Right forelimb (tissue), 1 donor: ENCODE measurements at places on chromosomes 3 and 15.

DNA sequence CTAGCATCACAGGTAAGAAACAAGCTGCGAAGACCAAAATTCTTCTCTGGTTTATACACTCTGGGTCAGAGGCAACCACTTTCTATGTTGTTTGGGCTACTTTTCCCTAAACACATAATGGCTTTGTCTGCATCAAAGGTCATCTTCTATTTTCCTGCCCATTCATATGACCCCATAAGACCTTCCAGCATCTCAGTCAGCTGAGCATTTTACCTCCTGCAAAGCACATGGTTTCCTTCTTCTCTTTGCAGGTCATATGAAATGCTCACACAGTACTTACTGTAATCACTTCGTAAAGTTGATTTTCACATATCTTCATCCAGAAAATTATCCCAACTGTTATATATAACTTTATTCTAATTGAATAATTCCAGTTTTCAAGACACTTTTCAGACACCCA lies 34.8 kb downstream of the LIPC start:
- no peak for DNase-seq

- no peak for DNase-seq
Observed at GRCh38 chr3:102036017-102036416, 186.7 kb downstream of the NFKBIZ start.

DNA sequence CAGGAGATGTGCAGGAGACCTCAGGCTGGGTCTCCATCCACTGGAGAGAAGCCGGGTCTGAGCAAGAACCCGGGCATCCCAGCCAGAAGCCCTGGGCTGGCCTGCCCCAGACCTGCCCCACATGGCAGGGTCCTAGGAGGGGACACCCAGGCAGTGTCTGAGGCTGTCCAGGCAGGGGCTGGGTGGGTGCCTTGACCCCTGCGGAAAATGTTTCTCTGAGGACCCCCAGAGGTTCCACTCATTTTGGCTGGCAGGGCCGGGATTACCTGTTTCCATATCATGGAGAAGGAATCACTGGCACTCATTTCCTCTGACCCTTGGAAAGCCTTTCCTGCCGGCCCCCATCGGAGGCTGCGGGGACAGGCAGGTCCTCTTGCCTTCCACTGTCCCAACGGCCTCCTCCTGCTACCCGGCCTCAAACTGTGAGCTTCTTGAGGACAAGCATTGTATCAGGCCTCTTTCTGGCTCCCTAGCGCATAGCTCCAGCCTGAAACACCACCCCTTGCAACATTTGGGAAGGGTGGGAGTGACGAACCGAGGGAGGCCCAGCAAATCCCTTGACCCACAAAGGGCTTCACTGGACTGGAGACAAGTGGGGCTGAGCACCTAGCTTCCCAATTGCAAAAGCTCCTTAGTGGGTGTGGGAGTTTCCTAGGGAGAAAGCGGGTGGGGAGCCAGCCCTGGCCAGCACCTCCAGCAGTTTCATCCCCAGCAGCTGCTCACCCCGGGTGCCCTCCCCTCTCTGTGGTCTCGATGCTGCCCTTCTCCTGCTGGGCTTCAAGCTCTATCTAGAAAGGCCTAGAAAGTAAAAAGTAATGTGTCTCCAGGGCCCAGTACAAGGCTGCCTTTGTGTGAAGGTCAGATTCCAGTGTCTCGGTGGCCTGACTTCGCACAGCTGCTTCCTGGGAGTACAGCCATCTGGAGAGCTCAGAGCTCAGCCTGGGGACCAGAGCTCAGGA lies 29.7 kb downstream of the ACSBG1 start:
- DNase-seq, result no peak

- no peak for DNase-seq
Observed at GRCh38 chr3:152496716-152497115, 228.0 kb downstream of the MBNL1 start.

- no peak for DNase-seq
Observed at GRCh38 chr15:25862071-25862471, 1.1 kb downstream of the ATP10A start.

GRCh38 chr15:80934761-80935221 lies 54.8 kb downstream of the MESD start:
- no peak for DNase-seq

DNA sequence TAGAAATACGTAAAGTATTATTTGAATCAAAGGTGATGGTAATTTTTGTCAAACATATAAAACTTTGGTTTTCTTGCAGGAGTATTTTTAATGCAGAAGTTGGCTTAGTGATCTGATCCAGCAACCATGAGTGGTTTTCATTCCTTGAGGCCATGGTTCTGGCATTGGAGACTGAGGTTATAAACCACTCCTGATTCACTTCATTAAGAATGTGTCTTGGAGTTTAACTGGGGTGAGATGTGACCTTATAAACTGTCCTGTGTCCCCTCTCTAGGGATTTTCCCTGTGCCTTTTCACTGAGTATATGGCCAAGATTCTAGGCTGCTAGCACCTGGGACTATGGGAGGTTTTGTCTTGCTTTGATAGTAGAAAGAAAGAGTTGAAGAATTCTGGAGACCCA lies 94.3 kb downstream of the RYR3 start:
- no peak for DNase-seq

DNA sequence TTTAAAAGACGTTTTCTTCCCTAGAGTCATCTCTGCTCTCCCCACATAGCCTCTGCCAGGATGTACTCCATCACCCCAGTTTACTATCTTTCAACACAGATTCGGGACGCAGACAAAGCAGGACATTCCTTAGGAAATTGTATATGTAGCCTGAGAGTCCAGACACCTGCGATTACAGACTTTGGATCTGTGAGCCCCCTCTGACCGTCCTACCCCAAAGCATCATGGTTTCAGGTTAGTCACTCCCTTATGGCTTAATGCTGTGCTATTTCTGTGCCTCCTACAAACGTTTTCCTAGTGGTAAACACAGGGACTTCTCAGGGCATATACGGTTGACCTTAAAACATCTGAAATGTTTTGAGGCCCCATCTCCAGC lies 234.0 kb upstream of the BHLHE40 start:
- no peak for DNase-seq

DNA sequence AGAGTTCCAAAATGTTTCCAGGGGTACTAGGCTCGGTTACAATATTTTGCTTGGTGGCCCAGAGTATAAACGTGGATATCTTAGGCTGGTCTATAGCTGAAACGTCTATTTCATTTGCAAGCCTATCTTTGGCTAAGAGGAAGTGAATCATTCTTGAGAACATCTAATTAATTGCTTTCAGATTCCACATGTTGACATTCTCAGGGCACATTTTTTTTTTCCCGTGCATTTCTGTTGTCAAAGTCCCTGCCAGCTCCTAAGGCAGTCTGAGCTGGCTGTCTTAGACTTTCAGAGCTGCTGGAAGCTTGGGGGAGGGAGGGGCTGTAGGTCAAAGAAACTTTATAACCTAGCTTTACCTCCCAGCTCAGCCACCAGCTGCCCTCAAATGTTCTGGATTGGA lies 23.2 kb upstream of the LAMP3 start:
- no peak for DNase-seq

DNA sequence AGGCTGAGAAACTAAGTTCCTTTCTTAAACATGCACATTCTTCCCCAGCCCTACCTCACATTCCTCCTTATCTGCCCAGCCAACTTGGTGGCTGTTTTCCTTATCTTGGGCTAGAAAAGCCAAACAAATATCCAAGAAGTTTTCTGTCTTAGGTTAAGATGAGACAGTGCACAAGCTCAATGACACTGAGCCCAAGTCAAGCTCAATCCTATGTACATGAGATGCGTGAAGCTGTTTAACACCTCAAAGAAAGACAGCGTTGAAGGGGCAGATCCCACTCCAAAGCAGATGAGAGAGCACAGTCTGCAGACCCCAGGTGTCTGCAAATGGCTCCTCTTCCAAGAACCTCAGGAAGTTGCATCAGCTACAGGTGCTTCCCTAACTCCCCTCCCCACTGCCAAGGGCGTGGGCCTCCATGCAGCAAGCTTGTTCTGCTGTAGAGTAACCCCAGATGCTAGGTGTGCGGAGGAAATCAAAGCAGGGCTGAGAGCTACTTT lies 16.6 kb downstream of the LRRC2 start:
- DNase-seq, result no peak

DNA sequence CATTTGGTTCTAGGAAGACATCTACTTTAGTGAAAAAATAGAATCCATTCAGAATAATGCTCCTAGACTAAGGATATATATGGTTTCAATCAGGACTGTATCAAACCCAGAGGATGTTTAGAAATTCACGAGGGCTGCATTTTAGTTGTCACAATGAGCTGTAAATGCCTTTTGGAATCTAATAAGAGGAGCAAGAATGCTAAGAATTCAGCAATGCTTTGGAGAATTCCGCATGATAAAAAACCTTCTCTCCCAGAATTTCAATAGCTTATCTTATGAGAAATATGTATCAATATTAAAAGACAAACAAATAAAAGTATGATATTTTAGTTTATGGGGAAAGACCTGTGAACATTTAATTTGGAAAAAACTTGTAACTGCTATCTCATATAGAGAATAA lies 885.1 kb downstream of the ZPLD1 start:
- no peak for DNase-seq

- no peak for DNase-seq
Observed at GRCh38 chr15:76517910-76518309, 181.3 kb downstream of the ISL2 start.

DNA sequence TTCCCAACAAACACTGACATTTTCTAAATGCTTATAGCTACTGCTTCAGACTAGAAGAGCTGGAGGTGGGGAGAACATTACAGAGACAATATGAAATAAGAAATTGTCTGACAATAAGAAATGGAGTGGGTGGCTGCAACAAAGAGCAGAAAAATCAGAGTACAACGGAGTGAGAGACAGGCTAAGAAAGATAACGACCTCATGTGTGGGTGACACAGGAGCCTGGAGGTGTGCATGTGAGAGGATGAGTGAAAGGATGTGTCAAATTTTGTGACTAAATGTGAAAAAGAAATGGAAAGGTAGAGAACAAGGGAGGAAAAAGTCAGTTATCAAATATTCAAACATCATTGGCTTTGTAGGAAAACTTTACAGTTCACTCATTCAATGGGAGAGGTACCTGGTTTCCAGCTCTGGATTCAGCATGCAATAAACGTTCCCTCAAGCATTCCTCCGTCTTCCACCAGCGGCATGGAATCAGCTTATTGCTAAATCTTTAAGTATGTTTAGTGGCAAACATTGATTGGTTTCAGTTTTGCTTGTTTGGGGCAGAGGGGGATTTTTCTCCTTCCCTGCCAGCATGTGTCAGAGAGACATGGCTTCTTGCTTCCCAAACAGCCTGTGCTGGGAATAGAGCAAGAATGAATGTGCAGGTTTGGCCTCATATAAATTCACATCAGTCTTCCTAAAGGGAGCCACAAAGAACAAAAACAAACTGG lies 103.8 kb upstream of the CHRM5 start:
- no peak for DNase-seq

- no peak for DNase-seq
Observed at GRCh38 chr3:124635169-124635539, 95.1 kb upstream of the UMPS start.

DNA sequence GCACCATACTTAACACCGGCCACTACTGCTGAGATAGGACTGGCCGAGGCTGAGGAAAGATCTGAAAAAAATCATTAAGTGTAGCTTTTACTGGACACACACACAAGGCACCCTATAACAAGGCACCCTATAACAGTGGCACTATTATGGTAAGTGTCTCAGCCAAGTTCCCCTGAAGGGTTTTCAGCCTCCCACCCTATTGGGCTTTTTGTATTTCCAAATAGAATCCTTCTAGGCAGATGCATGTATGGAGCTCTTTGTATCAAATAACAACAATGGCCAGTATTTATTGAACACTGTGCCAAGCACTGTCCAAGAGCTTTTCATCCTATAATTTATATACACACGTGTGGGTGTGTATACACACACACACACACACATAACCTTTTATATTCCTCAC lies 6.7 kb upstream of the DNAJA4 start:
- DNase-seq, result no peak

- DNase-seq, result no peak
Observed at GRCh38 chr3:45506084-45506483, 88.5 kb upstream of the LIMD1 start.

GRCh38 chr3:60101621-60102020 lies 1051.8 kb upstream of the CFAP20DC start:
- DNase-seq, result no peak

GRCh38 chr15:76829939-76830338 lies 75.2 kb downstream of the SCAPER start:
- no peak for DNase-seq

DNA sequence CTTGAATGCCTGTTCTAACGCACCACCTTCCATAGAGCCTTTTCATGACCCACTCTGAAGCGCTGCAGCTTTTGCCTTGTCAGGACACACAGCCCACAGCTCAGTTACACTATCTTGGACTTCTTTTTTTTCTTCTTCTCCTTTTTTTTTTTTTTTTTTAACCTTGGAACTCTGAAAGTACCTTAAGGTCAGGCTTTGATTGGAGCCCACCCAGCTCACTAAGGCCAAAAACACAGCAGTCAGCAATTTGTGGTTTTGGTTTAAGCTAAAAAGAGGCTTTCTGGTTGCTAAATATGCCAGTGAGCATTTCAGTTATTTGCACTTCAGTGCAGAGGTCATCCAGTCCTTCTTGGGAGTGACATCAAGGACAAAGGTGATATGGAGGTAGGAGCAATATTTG lies 1.7 kb downstream of the SLC25A20 start:
- no peak for DNase-seq

- DNase-seq, result no peak
Observed at GRCh38 chr3:59313365-59313764, 263.5 kb upstream of the CFAP20DC start.

- DNase-seq, result no peak
Observed at GRCh38 chr3:171181907-171182690, 155.6 kb upstream of the SLC2A2 start.

- DNase-seq, result no peak
Observed at GRCh38 chr15:41948490-41948889, 23.9 kb downstream of the EHD4 start.

DNA sequence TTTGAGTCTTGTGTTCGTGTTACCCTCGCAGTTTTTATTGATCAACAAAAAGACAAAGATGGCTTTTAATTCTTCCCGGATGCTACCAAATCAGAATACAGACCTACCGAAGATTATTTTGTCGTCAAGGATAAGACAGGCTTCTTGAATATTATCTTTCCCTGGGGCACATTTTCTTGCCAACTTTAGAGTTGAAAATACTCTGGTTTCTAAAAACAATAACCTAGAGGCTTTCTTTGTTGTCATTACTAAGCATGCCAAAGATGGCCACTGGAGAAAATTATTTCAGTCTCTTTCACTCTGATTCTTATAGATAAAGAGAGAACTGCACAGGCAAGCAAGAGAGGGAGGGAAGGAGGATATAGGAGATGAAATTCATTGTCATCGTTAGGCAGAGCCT lies 33.9 kb downstream of the OXNAD1 start:
- no peak for DNase-seq

DNA sequence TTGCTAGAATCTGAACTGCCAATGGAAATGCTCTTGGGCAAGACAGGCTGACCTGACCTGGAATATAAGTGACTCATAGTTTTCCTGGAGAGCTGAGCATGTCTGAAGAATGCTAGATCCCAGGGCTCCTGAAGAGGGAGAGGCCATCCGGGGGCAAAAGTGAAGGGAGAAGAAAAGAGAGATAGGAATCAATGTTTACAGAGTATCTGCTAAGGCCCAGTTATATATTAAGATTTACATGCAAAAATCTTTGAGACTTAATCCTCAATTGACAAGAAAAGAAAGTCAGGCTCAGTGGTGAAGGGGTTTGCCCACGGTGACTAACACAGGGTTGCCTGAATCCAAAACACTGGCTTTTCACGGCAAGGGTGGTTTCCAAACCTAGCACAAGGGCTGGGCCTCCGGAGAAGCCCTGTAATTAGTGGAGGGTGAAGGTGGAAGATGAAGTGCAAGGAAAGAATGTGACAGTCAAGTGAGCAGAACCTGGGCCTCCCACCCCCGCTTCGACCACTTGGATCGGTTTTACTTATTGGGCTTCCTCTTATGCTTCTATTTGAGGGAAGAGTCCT lies 91.7 kb upstream of the FGF12 start:
- DNase-seq, result no peak

- DNase-seq, result no peak
Observed at GRCh38 chr3:65107174-65107573, 419.4 kb upstream of the ADAMTS9 start.
